Stimulated activated CD4-positive, alpha-beta T cell treated with anti-CD3 and anti-CD28 coated beads, Interleukin-4, amount 100 ng/mL, for 24 hours (primary cell): ENCODE measurements at places on chromosomes 4 and X.
A peak's percentile ranks its signal among the peaks of the same experiment; 100 is the strongest.

GRCh38 chr4:63786171-63786570 lies 623.1 kb downstream of the TECRL start:
- DNase-seq: no peak

DNA sequence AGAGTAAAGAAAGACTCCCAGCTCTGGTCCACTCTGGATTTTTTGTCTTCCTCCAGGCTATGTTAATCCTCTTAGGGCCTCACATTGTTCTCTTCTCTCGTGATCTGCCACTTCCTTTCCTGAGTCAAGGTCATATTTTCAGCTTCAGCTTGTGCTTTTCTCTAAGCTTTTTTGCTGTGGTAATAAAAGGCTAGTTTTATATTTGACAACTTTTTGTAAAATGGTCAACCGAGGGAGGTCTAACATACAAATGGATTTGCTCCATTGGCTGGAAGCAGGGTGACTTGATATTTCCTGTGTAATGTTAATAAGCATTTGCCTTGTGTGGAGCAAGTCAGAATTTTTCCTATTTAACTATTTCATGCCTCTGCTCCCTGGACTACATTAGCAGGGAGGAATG lies 239.7 kb downstream of the RAB28 start:
- DNase-seq: no peak

- peak; percentile 74 for DNase-seq
Measured at GRCh38 chr4:40897557-40898203, 147.9 kb downstream of the NSUN7 start.

- no peak for DNase-seq
Measured at GRCh38 chr4:82998898-82999297, 11.7 kb downstream of the LIN54 start.

GRCh38 chrX:40964633-40965586 lies 120.3 kb upstream of the USP9X start:
- no peak for DNase-seq

GRCh38 chr4:34181311-34181841 lies 2062.9 kb downstream of the ARAP2 start:
- DNase-seq: no peak

DNA sequence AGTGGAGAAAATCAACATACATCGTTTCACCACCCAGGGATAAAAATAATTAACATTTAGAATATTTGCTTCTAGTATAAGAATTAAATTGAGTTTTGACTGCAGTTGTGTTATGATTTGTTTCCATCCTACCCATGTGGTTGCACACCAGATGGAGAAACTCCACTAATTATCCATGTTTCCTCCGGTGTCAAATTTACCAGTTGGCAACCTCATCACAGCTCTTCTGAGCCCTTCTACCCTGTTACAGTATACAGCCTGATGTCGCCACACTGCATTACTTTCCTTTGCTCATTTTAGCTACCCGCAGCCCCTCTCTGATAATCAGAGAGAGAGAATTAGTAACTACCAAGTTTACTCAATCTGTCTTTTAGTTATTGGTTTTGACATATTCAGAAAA lies 411.2 kb downstream of the DTHD1 start:
- no peak for DNase-seq

GRCh38 chrX:45660477-45660876 lies 459.8 kb upstream of the DIPK2B start:
- no peak for DNase-seq

- DNase-seq: no peak
Measured at GRCh38 chr4:129080129-129080528, 13.2 kb downstream of the SCLT1 start.

DNA sequence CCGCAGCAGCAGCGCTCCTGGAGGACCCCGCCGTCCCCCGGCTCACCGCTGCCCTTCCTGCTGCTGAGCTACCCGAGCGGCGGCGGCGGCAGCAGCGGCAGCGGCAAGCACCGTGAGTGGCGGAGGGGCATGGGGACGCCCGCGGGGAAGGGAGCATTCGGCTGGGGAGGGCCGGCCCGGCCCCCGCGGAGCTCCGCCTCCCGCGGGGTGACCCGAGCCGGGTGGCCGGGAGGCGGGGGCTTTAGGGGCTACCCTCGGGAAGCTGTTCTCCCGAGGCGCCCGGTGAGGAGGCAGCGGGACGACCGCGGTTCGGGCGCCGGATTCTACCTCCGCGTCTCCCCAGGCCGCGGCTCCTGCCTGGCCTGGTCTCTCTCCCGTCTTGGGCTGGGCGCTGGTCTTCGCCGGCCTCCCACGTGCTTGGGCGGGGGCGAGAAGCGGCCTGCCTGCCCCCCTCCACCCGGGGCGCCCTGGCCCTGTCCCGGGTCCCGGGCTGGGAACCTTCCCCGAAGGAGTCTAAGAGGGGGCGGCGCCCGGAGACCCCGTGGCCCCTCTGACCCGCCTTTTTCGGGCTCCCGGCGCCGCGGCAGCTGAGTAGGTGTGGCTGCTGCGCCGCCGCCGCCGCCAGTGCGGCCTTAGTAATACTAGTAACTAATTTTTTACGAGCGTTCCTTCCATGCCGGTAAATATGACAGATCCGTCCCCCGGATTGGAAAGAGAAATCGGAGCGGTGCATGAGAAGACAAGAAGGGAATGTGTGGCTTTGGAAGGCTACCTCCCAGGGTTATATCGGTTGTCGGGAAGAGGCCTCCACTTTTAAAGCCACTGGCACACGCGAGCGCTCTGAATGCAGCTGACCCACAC lies 16.4 kb upstream of the RUFY3 start:
- peak; percentile 72 for DNase-seq

DNA sequence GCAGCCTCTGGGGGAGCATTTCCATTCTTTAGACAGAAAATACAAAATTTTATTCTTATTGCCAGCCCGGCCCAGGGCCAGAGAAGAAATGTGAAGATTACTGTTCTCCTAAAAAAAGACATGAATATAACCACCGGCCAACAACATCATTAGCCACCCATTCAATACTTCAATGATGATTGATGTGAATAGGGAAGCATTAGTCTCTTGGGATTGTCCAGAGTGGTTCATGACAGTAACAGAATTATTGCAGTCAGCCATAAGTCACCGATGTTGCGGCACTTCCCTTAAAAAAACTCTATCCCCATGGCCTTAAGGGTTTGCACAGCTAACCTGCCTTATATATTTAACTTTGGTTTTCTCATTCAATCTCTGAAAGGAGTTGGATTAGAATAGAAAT lies 418.7 kb downstream of the CENPC start:
- DNase-seq: no peak

- no peak for DNase-seq
Measured at GRCh38 chrX:150201391-150201790, 161.7 kb upstream of the MAMLD1 start.

- no peak for DNase-seq
Measured at GRCh38 chr4:24683116-24683515, 98.8 kb upstream of the DHX15 start.

DNA sequence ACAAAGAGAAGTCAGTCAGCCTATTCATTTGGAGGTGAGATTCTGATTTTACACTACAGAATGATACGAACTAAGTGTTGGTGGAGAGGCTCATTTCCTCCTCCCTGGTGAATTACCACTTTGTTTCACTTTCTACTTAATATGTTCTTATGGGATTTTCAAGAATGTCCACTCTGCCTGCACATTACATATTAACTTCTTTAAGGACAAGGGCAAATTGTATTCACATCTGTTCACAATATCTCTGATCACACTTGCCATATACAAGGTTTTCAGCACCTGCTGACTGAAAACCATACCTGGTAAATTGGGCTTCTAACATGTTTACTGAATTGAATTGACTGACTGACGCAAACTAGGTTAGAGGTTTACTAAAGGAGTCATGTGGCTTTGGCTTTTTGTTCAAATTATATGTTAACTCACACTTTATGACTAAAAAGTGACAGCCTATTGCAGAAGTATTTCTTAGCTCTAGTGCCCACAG lies 188.4 kb upstream of the MBNL3 start:
- no peak for DNase-seq

GRCh38 chr4:140755774-140756318 lies 339 bp downstream of the TBC1D9 start:
- DNase-seq: no peak

DNA sequence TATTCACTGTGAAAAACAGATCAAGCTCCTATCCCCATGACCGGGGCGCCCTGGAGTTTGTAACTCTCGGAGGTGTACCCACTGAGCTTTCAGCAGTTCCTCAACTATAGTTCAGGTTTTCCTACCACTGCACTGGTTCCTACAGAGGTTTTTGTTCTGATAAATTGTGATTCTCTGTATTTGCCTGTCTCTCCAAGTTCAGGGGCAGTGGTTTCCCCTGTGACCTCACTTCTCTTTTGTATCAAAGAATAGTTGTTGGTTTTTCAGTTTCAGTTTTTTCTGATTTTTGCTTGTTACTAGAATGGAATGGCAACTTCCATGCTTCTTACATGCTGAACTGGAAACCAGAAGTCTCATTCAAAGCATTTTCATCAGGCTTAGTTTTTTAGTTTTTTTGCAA lies 56.8 kb upstream of the PLS3 start:
- no peak for DNase-seq

GRCh38 chrX:132033166-132033565 lies 10.1 kb downstream of the STK26 start:
- no peak for DNase-seq

DNA sequence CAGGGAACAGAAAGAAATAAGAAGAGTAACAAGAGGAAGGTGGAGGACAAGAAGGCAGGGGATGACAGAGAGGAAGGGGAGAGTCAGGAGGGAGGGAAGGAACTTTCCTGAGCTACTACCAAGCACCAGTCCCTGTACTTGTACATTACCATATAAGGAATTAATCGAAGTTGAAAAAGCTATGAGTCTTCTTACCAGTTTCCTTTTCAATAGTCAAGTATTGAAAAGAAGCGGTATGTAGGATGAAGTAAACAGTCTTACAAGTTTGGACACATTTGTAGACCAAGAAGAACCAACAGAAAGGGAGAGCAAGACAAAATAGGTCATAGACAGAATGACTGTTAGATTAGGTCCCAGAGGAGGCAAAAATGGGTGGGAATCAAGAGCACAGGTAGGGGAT lies 629.7 kb upstream of the DIPK2B start:
- DNase-seq: no peak

DNA sequence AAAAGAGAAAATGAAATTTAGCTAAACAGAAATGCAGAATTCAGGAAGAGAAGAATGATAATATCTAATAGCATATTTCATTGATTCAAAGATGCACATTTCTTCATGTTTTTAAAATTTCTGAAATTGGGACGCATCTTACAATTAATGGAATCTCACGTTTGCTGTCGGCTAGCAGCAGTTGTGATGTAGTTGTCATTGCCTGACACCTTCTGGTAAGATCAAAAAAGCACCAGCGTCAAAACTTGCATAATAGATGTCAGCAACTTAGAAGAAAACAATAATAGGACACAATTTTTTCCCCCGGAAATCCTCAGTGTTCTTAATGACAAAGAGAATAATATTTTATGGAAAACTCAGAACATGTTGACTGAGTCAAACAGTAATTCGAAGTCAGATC lies 29.8 kb upstream of the SLC7A3 start:
- DNase-seq: no peak

DNA sequence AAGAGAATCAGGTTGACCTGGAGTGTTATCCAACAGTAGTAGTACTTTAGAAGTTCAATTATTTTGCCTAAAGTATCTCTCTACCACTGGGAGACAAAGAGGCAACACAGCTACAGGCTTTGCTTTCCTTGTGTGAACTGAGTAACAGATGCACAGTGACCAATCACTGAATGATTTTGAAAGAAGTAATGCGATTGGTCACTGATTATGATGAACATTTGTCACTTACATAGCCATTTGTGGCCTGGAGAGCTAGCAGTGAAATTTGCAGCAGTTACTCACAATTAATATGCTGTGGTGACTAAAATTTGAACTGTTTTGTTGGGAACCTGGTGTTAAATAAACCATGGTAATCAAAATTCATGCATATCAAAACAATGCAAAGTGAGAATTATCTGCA lies 508.7 kb upstream of the DIPK2B start:
- DNase-seq: no peak

- no peak for DNase-seq
Measured at GRCh38 chr4:37967736-37968135, 7.5 kb downstream of the PTTG2 start.

- DNase-seq: no peak
Measured at GRCh38 chrX:103573202-103573601, 12.1 kb upstream of the TCEAL4 start.

- no peak for DNase-seq
Measured at GRCh38 chrX:132206259-132206658, 13.0 kb downstream of the RAP2C start.

DNA sequence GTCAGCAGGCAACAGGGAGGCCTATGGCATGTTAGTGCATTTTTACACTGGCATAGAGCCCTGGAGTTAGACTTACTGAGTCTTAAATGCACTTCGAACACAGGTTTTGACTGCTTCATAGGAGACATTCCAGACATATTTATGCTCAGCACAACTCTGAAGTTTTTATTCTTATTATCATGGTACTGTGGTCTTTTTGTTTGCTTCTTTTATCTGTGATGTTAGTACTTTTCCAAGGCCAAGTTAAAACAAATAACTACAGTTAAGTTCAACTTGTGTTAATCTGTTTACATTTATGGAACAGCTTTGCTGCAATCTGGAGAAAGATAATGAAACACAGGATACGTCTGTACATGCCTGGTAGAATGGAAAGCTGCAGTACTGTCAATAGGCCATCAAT lies 76.5 kb downstream of the COL4A5 start:
- DNase-seq: no peak

DNA sequence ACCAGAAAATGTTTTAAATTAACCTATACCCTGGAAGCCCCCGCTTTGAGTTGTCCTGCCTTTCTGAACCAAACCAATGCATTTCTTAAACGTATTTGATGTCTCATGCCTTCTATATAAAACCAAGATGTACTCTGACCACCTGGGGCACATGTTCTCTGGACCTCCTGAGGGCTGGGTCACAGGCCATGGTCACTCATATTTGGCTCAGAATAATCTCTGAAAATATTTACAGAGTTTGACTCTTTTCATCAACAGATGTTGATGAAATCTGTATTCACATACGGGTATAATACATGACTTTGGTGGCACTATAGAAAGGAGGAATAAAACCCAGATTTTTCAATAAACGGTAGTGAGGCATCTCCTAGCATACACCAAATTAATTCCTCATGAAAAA lies 55.7 kb downstream of the STAP1 start:
- DNase-seq: no peak

DNA sequence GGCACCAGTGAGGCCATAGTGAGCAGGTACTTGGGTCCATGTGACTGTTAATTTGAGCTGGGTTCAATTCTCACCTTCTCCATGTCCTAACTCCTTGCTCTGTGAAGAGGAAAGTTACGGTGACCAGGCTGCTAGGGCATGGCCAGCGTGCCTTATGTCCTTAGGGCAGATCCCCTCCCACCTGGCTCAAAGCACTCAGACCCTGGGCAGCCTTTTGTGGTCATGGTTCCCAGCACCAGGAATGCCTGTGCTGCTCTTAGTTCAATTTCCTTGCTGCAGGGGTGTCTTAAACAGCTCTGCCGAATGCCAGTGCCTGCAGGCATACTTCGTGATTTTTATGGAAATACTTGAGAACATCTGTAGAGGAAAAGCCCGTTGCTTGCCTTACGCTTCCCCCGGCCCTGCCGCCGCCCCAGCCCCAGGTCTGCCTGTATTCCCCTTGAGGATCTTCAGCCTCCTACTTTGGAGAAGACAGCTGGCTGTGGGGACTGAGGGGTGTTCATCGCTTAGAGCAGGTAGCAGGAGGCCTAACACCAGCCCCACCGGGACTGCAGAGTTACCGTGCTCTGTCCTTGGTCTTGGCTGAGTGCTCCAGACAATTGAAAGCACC lies 3.1 kb upstream of the CDK16 start:
- DNase-seq: no peak

- no peak for DNase-seq
Measured at GRCh38 chrX:39757971-39758370, 339.8 kb downstream of the BCOR start.
